ENCODE measurements at places on chromosomes 16 and 17.
A peak's percentile ranks its signal among the peaks of the same experiment; 100 is the strongest.

- peak; percentile 7 for DNase-seq
Measured at GRCh38 chr17:16873174-16874035, 98.5 kb downstream of the TNFRSF13B start.

- DNase-seq: no peak
Measured at GRCh38 chr17:34151102-34151501, 104.0 kb upstream of the CCL2 start.

- no peak for DNase-seq
Measured at GRCh38 chr17:66248285-66248684, 19.1 kb upstream of the APOH start.

- no peak for DNase-seq
Measured at GRCh38 chr17:17824783-17825614, 11.8 kb downstream of the SREBF1 start.

GRCh38 chr17:55750750-55751657 lies at the start of gene PCTP:
Gene PCTP, plus strand, starts transcription at chr17:55751051. Its CDS starts 53 bp downstream, at chr17:55751104.
- DNase-seq: peak; percentile 76

DNA sequence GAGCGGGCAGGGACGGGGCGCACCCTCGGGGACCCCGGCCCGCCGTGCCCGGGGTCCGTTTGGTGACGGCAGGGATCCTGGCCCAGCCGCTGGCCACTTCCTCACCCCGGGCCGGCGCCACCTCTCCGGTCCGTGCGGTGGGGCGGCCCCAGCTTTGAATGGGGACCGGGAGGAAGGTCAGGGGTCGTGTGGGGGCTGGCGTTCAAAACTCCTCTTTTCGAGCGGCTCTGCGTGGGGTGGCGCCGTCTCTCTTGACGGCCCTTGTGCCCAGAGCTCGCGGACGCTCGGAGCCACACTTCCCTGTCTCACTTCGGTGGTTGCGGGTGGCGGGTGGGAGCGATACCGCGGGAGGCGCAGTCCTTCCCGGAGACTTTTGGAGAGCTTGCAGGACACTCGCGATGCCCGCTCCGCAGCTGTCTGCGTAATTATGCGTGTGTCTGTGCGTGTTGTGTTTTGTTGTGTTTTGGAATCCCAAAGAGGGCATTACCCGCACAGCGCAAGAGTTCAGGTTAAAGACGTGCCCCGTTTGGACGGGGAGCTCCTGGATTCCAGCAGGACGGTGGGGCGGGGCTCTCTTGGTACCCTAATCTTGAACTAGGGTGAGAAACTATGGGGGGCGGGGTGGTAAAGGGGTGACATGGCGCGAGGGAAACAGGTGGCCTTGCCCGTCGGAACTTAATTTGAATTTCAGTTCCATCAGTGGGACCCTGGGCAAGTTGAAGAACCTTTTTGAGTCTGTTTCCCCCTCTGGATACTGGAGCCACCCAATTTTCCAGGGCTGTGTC lies 637 bp downstream of the PLCG2 start:
- DNase-seq: no peak

GRCh38 chr17:18937981-18938691 lies 13.8 kb upstream of the SLC5A10 start:
- DNase-seq: no peak

DNA sequence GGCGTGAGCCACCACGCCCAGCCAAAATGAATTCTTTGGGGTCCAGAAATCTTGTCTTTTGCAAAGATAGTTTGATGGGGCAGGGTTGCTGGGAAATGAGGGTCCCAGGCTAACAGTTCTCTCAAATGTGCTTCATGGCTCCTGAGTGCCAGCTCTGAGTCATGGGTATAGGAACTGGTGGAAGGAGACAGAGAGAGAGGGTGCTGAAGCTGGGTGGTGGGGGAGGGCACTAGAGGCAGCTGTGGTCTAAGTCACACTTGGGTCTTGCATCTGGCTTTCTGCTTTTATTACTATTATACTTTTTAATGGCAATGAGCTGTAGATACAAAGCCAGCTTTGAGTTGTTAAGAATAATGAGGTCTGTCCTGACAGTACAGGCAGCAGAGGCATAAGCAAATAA lies 54.6 kb downstream of the PRKCA start:
- no peak for DNase-seq

DNA sequence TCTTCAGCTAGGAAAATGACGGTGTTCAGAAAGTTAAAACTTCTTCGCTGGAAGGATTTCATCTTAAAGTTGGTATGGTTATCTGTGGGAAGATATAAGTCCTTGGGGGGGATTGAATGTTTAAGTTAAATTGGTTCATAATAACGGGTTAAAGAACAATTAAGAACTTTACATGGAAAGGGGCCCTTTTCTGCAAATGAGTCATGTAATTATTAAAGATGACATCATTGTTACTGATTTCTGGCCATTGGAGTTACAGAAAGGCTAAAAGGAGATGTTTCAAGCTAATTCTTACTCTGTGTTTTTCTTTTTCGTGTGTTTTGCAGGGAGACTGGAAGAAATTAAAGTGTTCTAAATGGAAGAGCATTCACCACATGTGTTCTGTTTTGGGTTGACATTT lies 20.6 kb upstream of the ABCA3 start:
- no peak for DNase-seq

DNA sequence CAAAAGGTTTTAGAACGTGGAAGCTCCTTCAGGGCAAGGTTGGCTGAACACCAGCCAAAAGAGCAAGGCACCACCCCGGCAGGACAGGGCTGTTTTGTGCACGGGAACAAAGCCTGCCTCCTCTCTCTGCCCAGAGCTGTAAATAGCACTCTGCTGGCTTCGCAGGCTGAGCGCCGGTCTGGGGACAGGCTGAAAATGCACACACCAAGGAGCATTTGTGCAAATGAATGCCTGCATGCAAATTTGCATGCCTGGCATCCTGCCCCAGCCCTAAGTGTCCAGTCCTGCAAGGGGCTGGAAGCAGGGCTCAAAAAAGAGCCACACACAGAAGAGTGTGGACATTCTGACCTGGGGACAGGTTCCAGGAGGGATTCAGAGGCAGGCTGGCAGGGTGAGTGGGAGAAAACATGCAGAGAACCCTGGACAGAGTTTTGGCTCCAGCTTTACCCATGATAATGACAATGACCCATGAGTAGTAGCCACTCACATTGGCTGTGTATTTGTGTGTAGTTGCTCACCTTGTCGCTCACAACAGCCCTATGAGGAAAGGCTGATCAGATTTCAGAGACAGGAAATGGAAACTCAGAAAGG lies 11.7 kb downstream of the ABAT start:
- no peak for DNase-seq

- no peak for DNase-seq
Measured at GRCh38 chr17:31690151-31690551, 168.9 kb downstream of the COPRS start.

- DNase-seq: peak; percentile 44
Measured at GRCh38 chr16:56425439-56425832, at the start of gene AMFR. Gene AMFR, minus strand, starts transcription at chr16:56425545. Its CDS starts 218 bp downstream, at chr16:56425327.

DNA sequence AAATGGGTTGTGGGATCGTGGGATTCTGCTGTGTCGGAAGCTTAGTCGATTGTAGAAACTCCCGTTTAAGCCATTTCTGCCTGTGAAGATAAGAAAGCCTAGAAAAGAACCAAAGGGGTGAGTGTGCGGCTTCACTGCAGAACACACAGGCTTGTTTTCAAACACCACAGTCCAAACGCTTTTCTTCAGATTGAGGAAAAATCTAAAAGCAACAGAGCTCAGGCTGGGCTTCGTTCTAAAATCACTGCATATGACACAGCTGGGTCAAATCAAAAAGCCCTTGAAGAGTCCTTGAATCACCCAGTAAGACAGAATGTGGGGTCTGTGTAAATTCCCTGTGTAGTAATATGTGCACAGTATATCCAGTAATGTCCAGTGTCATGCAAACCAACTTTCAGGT lies 25.7 kb downstream of the NUBP1 start:
- DNase-seq: no peak

GRCh38 chr17:75067856-75068255 lies 19.9 kb upstream of the SLC16A5 start:
- no peak for DNase-seq

DNA sequence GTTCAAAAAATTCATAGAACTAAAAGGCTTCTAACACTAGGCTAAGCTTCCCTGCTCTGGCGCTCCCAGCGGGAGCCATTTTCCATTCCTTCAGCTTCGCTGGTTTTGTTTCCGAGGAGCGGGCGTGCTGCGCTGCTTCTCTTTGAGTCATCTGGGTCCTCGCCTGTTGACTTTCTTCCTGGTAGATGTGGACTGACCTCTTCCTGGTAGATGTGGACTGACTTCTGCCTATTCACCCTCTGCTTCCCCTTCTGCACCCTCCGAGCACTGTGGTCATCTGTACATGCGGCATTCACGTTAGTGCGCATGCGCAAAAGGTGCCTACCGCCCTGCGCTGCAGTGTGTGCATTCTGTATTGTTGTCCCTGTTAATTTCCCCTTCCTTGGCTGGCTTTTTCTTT lies 40.8 kb upstream of the SEC14L1 start:
- DNase-seq: no peak

Measured in stimulated activated CD8-positive, alpha-beta memory T cell treated with anti-CD3 and anti-CD28 coated beads, Interleukin-4, amount 100 ng/mL, for 24 hours (primary cell).